Activated CD4-positive, alpha-beta T cell treated with anti-CD3 and anti-CD28 coated beads for 36 hours (primary cell): ENCODE measurements at places on chromosomes 4 and X.

GRCh38 chr4:110197529-110198042 is 829 bp downstream of the ELOVL6 start:
- DNase-seq = peak; percentile 69

- no peak for DNase-seq
These were observed 80.3 kb downstream of the LNX1 start for GRCh38 chr4:53511014-53511413.

GRCh38 chr4:150997141-150997540 is 17.9 kb downstream of the LRBA start:
- DNase-seq = no peak

GRCh38 chr4:44563496-44563895 is 87.9 kb downstream of the YIPF7 start:
- DNase-seq = no peak

DNA sequence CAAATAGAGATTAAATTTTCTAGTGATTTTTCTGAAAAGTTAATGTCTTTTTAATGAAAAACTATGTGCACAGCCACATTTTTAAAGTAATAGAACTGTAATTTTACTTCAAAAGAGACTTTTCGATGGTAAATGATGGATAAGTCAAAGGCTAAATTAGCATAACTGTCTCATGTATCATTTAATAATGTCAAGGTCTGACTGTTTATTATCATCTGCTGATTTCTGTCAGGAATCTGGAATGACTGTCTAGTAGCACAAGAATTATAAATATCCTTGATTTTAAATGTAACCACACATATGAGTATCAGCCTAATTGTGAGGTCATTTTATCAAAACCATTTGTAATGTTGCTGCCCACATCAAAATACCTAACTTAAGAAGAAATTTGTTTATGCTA is 333.8 kb downstream of the EPHA5 start:
- no peak for DNase-seq

DNA sequence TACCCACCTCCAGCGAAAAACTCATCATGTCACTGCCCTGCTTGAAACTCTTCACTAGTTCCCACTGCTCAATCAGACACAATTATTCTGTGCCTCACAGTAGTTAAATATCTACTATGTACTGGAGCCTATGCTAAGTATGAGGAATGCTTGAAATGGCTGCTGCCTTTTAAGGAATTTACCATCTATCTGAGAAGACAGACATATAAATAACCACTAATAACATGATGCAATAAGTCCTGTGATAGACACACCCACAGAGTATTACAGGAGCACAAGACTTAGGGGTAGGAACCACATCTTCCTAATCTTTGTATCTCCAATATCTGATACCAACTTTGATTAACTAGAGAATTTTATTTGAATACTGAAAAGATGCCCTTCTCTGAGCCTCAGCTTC is 21.1 kb downstream of the SLC25A53 start:
- no peak for DNase-seq

- DNase-seq = no peak
These were observed 683 bp downstream of the EBP start for GRCh38 chrX:48522291-48522690.

DNA sequence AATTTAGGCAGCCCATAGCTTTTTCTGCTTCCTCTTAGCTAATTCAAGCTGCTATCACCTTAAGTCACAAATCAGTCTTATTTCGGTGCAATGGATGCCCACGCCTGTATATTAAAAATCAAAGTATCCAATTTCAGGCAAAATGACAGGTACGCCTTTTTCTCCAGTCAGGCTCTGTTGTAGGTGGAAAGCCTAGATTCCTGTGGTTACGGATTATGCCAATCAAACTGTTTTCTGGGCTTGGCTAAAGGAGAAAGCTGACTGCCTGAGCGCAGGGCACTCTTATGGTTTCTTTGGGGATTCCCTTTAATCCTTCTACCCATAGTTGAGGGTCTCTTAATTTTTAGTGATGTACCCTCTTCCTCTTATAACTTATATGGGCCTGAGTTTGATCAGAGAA is 550.5 kb downstream of the PDHA2 start:
- no peak for DNase-seq

DNA sequence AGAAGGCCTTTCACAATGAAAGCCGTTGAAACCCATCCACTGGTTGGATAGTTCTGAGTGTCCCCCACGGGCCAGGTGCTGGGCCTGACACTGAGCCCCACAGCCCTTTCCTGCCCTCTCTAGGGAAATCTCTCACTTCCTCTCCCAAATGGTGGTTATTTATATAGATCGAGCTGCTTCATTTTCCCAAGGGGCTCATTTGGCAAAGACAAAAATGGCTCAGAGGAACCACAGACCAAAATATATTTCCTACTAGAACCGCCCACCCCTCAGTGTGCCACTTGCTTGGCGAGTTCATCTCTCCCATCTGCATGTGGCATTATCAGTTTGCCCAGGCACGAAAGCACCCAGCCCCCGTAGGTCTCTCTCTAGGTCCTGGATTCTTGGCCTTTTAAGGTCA is 53.3 kb upstream of the STIM2 start:
- no peak for DNase-seq

DNA sequence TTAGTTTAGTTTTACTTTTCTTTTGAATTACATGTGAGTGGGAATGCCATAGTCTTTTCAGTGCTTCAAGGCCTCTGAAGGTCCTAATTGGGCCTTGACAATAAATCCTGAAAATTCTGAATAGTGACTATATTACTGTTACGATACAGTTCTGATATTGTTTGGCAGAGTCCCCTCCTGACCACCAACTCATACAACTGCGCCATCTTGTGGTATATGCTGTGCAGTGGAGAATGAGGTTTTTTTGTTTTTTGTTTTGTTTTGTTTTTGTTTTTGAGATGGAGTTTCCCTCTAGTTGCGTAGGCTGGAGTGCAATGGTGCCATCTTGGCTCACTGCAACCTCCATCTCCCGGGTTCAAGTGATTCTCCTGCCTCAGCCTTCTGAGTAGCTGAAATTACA is 56.6 kb upstream of the CHRDL1 start:
- DNase-seq = peak; percentile 10

DNA sequence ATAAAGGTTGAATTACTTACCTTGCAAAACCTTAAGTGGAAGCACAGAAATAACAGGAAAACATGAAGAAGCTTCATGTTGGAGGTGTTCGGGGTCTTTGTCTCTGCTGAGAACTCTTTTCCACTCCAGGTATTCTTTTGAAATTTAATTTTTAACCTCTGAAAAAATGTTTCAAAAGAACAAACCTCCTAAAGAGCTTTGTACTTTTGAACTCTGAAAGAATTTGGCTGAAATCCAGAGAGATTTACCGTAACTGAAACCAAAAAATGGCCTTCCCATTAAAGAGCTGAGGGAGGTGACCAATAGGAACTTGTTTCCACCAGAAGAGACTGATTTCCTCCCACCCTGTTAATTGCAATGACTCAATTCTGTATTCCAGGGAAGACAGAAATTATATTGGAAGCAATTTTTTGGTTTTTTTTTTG is at the start of gene CFI:
Gene CFI, minus strand, starts transcription at position 105 of the 425 bp plus-strand sequence. Its CDS starts 28 bp downstream, at position 77.
- DNase-seq = no peak

GRCh38 chrX:120136840-120137239 is 21.1 kb upstream of the RHOXF1 start:
- no peak for DNase-seq

DNA sequence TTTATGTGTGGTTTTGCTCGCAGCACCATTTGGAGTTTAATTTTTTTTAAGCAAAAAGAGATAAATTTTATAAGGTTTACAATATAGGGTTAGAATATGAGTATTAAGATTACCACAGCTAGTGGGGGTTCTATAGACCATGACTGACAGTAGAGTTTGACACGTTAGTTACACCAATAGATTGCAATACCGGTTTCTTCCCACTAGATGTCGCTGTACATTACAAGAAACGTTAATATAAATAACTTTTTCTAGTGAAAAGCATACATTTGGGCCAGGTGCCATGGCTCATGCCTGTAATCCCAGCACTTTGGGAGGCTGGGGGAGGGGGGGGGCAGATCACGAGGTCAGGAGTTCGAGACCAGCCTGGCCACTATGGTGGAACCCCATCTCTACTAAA is 433.6 kb downstream of the MAGEB5 start:
- no peak for DNase-seq
